ENCODE measurements at places on chromosomes 5 and 9.
A peak's percentile ranks its signal among the peaks of the same experiment; 100 is the strongest.

- no peak for DNase-seq
These were observed 125.6 kb downstream of the NXNL2 start for GRCh38 chr9:88660611-88661010.

GRCh38 chr5:56102889-56103288, 108.1 kb upstream of the IL6ST start:
- DNase-seq = no peak

DNA sequence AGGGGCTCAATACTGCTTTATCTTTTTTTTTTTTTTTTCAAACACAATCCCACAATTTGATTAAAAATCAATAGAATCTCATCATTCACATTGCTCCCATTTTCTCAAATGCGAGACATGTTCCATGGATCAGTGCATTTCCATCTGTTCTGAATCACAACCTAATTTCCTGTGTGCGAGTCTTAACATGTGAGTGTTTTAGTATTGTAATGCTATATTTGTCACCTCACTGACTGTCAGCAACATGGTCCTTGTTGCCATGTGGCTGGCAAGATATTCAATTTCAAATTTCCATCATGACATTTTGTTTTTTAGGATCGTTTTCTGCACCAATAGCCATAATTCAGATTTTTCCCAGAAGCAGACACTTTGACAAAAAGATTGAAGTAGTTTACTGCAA, 233.2 kb upstream of the PRDM9 start:
- no peak for DNase-seq

DNA sequence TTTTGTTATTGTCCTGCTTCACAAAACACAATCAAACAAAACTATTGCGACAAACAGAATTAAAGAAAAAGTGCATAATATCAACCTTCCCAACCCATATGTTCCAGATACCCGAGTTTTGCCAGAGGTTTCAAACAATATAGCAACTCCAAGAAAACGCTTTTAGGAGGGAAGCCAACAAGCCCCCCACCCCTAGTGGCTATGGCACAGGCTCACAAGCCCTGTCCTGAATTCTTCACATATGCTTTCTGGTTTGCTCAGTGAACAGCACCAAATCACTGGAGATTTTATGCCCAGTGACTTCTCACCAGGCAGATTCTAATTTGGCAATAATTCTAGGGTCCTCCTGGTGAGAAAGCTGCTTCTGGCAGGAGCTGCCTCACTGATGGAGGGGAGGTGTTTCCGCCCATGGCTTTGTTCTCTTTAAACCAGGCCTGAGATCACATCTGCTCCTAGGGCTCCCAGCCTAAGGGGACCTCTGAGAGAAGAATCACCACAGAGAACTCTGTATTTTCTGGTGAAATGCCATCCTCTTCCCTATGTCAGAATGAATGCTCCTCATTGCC, 1982.4 kb downstream of the EFNA5 start:
- no peak for DNase-seq

DNA sequence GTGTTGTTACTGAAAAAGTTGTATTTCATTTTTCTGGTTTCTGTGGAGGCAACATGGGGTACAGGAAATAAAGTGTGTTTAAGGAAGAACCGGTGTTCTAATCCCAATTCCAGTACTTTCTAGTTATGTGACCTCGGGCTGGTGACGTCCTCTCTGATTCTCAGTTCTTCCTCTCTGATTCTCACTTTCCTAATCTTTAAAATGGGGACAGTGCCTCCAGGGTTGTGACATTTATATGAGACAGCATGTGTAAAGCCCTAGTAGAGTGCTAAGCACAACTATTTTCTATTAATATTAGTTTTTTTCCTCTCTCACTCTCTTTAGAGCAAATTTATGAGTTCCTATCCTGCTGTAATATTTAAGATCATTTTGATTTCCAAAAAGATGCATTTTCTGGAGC, 50.9 kb upstream of the PTPDC1 start:
- DNase-seq = no peak

- DNase-seq = no peak
These were observed 139.7 kb downstream of the LRRC70 start for GRCh38 chr5:62718324-62718723.

DNA sequence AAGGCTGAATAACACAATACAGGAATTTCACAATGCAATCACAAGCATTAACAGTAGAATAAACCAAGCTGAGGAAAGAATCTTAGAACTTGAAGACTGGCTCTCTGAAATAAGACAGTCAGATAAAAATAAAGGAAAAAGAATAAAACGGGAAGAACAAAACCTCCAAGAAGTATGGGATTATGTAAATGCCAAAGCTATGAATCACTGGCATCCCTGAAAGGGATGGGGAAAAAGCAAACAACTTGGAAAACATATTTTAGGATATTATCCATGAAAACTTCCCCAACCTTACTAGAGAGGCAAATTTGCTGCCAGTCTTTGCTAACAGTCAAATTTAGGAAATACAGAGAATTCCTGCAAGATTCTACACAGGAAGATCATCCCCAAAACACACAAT, 157.9 kb downstream of the ALDH1A1 start:
- DNase-seq = no peak

- DNase-seq = peak; percentile 1
These were observed 94.4 kb upstream of the ITGA1 start for GRCh38 chr5:52693280-52693679.

GRCh38 chr5:52985306-52985705, 3.8 kb upstream of the ITGA2 start:
- DNase-seq = no peak

- DNase-seq = no peak
These were observed 116.1 kb upstream of the PITX1 start for GRCh38 chr5:135149956-135150723.

GRCh38 chr9:90423661-90424193, 218.9 kb downstream of the DIRAS2 start:
- no peak for DNase-seq

GRCh38 chr9:83754383-83754977, 46.7 kb upstream of the UBQLN1 start:
- no peak for DNase-seq

DNA sequence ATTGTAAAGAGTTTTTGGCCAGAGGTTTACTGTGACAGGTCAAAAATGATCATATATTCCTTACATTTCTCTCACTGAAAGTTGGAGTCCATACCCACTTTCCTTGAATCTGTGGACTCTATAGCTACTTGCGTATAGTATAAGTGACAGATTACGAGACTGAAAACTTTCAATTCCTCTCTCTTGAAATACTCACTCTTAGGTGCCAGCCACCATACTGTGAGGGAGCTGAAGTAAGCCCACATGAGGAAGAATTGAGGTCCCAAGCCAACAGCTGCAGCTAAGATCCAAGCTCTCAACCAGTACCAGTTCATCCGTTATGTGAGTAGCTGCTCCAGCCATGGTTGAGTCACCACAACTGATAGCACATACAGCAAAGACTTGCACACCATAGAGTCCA, 128.1 kb upstream of the FAM174A start:
- DNase-seq = no peak

DNA sequence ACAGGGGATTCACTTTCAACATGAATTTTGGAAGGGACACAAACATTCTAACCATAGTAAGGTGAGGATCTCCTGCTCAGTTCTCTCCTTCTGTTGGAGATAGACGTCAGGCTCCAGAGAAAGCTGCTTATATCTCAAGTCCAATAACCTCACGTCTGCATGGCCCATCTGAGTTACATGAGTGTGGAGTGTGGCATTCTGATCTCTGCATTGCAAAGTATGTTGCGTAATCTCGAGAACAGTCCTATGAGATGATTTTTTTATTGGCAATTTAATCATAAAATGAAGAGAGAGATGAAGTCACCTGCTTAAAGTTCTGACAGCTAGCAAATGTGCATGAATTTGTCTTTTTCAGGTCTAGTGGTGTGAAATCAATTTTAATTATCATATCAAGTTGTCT, 118.8 kb downstream of the SLC12A2 start:
- no peak for DNase-seq

GRCh38 chr9:16825971-16826625, 44.4 kb downstream of the BNC2 start:
- DNase-seq = no peak

DNA sequence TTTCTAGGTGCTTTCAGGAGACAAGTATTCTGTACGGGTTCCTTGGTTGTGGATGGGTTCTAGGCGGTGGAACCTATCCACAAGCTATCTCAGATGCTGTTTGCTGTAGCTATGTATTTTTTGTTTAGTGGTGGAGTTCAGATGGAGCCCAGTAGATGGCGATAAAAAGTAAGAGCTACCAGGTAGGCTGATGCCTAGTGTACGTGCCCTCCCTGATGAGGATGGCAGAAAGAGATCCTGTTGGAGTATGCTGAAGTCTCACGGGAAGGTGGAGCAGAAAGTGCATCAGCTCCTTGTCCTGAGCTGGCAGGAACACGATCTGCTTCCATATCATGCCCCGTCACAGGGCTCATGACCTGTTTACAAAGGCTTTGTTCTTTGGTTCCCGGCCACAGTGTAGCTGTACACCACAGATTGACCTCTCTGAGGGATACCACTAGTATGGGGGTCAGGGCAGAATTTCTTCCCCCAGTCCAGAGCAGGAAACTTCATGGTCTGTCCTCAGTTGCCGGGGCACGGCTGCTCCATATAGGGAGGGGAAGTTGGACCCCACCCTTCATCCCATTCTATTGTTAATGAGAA, 12.6 kb upstream of the UGT3A2 start:
- no peak for DNase-seq

DNA sequence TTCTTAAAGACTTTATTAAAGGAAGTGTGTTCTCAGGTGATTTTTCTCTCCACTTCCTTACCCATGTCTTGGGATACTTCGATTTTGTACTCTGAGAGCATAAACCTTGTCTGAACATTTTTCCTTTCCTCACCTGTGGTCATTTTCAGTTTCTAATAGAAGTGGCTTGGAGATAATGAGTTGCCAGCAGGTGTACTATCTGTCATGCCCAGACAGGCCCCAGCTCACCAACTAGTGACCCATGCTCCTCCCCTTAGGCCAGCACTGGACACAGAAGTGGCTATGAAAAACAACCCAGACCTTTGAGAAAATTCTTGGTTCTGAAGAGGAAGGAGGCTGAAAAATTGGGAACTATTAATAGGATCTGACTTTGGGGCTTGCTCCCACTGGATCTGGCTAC, 49.2 kb upstream of the SMIM32 start:
- DNase-seq = no peak

- no peak for DNase-seq
These were observed 144.9 kb downstream of the FGF1 start for GRCh38 chr5:142540922-142541422.

- no peak for DNase-seq
These were observed 1045.5 kb upstream of the CDH6 start for GRCh38 chr5:30147976-30148375.

DNA sequence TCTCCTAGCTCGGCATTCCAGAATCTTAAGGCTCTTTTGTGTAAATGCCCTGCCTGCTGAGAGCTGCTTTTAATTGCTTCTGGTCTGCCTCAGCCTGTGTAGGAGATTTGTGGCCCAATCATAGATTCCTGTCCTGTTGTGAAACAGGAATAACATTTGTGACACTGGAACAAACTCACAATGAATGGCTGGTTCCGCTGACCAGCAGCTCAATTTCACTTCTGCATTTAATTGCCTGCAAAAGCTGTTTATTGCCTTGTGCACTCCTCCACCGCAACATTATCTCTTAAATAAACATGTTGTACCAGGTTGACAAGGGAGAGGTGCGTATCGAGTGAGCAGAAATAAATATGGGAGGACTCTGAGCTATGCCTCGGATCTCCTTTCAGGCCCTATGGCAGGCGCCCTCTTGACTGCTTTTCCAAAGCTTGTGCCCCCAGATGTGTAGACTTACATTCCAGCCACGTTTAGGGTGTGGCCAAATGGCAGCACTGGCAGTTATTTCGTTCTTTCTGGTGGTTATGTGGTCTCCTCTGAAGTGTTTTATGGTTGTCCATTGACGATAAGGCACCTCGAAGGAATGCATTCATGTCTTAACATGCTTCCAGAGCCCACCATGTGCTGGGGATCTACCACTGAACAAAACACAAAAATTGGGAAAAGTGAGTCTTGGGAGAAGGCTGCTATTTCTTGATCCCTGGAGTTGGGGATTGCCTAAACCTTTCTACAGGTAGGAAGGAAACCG, 58.1 kb downstream of the DMRT1 start:
- DNase-seq = no peak

DNA sequence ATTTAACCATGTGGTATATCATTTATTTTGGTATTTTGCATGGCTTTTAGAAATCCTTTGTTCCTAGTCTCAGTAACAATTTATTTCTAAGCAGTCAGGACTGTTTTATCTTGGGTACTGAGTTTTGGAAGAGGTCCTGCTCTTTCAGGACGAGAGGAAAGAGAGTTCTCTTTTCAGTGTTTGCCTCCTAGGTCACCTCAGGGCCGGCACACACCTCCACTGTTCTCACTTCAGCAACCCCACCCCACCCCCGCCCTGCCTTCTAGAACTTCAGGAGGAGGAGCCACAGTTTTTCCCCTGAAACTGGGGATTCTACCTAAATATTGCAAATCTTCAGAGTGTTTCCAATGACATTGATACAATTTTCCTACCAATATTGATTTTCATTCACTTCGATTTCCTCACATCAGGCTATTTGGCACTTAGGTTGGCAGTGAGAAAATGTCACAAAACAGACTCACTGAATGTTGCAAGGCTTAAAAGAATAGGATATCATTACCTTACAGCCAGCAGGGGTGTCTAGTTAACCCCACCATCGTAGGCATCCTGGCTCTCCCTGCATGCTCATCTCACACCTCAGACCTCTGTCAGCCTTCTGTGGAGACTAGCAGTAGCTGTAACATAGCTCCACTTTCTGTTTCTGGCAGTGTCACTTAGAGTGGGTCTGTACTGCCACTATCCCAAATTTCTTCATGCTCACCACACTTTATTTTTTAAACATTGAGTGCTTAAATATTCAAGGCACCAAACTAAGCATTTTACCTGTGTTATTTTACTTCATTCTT, 5.4 kb downstream of the IGIP start:
- DNase-seq = no peak

DNA sequence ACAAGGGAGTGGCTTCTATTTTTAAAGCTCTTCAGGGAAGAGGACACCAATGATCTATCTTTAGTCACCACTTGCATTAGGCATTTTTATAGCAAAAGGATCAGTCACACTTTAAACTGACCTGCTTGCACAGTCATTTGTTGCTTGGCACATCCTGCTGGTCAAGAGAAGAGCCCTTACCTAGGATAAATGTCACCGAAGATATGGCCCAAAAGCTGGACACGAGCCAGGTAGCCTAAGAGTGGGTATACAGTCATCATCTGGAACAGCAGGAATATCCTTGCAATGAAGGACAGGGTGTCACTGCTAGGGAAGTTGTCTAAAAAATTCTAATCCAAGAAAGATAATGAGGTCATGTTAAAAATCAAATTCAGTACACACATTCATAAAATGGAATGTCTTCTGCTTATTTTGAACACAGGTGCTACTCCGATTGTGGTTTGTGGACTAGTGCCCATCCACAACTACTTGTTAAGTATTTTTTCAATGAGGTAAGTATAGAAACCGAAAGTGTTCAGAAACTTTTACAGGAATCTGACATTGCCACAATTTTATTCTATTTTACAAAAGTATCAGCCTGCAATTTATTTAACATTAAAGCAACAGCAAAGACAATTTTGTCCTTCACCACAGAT, 78.4 kb downstream of the SLC38A9 start:
- DNase-seq = no peak

DNA sequence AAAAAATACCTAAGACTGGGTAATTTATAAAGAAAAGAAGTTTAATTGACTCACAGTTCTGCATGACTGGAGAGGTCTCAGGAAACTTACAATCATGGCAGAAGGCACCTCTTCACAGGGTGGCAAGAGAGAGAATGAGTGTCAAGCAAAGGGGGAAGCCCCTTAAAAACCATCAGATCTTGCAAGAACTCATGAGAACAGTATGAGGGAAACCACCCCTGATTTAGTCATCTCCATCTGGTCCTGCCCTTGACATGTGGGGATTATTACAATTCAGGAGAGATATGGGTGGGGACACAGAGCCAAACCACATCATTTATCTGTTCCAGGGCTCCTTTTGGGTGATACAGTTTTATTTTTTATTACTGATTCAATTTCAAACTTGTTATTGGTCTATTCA, 23.2 kb upstream of the ADAMTS16 start:
- DNase-seq = no peak
